ENCODE measurements at places on chromosomes 2 and 18.

DNA sequence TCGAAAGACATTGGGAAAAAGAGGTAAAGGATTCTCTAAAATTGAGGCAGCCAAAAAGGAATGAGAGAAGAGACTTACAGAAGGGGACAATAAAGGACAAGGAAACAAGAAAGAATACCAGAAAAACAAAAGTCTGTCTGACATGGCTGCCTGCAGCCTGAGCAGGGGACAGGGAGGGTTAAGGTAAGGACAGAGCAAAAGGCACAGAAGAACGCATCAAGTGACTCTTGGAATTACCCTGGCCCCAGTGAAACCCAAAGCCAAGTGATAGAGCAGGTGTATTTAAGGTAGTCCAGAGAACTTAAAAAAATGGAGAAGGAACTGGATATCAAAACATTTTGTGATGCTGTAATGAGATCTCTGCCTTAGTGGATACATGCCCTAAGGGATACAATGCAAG, 47.1 kb upstream of the XIRP2 start:
- DNase-seq, result no peak

- no peak for DNase-seq
Observed at GRCh38 chr2:138470941-138471340, 30.6 kb upstream of the SPOPL start.

GRCh38 chr2:218811382-218811781, 20.2 kb downstream of the PRKAG3 start:
- DNase-seq, result no peak

- DNase-seq, result no peak
Observed at GRCh38 chr2:99858951-99859596, 283.3 kb downstream of the AFF3 start.

DNA sequence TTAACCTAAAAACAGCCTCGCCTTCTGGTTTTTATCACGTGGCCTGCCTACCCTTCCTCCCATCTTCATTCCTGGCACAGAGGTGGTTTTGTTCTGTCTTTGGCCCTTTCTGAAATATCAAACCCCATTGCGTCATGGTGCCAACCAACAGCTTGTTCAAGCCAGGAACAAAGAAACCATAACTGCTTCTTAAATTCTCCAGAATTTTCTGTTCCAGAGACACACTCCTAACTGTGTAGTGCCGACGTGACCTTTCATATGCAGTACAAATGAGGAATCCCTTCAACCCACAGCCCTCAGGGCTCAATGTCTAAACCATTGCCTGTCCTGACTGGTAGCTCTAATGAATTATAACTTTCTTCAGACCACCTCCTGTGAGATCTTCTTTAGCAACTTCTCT, 82.2 kb upstream of the TNP1 start:
- DNase-seq, result no peak

GRCh38 chr2:41828052-41828643, 219.7 kb upstream of the PKDCC start:
- DNase-seq, result no peak
